ENCODE measurements at places on chromosomes 1 and 21.

GRCh38 chr1:27604579-27605299, 795 bp upstream of the AHDC1 start:
- no peak for DNase-seq

DNA sequence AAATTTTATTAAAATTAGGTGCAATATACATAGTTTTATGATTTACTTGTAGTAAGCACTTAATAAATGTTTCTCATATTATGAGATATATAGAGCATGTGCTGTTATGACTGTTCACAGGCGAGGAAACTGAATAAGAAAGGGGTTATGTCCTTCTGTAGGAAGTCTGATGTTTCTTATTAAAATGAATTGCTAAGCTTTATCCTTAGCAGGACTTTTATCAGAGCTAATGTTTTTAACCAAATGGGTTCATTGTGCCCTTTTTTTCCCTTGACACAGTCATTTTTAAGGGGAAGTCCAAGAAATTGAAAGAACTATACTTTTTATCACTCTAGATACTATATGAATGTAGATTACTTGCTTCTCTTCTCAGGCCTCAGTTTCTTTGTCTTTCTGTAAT, 285.2 kb downstream of the PTPRC start:
- DNase-seq = no peak

DNA sequence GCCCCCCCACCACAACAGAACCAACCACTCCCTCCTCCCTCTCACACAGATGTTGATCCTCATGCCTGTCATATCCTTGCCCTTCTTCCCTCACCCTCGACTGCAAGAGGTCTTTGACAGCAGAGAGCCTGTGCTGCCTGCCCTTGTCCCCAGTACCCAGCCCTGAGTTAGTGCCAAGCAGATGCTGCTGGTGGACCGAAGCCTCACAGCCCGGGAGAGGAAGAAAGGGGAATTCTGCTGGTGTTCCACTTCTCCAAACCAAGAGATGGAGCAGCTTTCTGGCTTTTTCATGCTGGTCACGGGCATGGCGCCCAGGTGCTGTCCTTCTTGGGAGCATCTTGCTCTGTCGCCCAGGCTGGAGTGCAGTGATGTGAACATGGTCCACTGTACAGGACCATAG, 69.1 kb downstream of the SLC66A1 start:
- DNase-seq = no peak

- DNase-seq = no peak
Observed at GRCh38 chr21:26965907-26966581, 844 bp downstream of the ADAMTS5 start.
